RWPE2 (cell line): ENCODE measurements at places on chromosomes 6 and 20.

GRCh38 chr6:3608159-3608558 lies 143.4 kb downstream of the PXDC1 start:
- no peak for DNase-seq

- DNase-seq: no peak
These were observed 13.6 kb downstream of the GSTA2 start for GRCh38 chr6:52749556-52750152.

DNA sequence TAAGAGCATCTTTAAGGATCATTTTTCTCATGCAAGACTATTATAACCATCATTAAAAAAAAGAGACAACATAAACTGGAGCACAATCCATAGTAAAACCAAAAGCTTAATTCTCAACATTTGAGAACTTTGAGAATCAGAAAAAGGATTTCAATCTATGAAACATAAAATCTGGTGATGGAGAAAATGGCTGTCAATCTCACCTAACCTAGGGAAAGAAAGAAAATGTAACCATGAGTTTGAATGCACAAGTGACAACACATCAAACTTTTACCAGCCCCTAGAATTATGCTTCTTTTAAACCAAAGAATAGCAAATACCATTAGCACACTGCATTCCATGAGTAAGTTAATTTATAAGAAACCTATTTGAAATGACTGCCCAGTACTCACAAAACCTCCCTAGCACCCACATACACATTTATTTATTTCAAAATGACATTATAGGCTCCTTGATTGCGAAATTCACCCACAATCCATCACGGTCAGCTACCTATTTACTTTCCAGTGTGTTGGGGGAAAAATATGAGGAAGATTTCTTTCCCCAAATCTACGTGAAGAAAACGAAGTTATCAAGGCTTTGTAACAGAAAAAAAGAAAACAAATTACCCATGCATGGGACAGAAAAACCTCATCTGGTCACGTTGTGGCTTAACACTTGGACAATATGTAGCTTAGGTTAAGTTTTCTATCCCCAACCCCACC lies 828 bp downstream of the ASCC3 start:
- DNase-seq: no peak

DNA sequence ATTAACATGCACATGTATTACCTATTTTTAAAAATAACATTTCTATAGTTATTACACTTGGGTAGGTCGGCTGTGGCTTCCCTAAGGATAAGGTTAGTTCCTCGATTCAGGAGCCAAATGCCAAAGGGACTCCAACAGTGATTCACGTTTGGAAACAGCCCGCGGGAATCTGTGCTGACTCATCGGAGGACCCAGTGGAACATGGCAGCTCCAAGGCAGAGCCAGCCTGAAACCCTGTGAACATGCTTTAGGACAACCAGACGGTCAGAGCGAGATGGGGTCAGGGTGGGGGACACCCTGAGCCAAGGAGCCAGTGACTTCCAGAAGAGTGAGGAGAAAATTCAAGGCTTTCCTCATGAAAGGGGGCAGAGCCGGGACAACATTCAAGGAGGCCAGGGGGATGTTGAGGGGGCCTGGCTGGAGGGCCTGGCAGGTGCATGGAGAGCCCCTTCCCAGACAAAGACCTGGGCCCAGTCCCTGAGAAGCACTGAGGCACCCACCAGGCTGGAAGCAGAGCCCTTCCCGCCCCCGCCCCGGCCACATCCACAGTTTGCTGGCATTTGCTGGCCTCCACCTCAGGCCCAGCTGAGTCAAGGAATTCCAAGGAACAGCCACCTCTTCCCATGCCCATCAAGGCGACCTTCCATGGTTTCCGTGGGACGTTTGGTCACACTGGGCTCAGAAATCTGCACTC lies 133.2 kb downstream of the SNX5 start:
- peak; percentile 88 for DNase-seq

- no peak for DNase-seq
These were observed 128.8 kb upstream of the QKI start for GRCh38 chr6:163285691-163286090.

- DNase-seq: no peak
These were observed 31.5 kb upstream of the IRAK1BP1 start for GRCh38 chr6:78835817-78836216.

- DNase-seq: no peak
These were observed 63.4 kb downstream of the AHI1 start for GRCh38 chr6:135434095-135434494.

GRCh38 chr20:1061484-1062221 lies 56.7 kb upstream of the PSMF1 start:
- no peak for DNase-seq

DNA sequence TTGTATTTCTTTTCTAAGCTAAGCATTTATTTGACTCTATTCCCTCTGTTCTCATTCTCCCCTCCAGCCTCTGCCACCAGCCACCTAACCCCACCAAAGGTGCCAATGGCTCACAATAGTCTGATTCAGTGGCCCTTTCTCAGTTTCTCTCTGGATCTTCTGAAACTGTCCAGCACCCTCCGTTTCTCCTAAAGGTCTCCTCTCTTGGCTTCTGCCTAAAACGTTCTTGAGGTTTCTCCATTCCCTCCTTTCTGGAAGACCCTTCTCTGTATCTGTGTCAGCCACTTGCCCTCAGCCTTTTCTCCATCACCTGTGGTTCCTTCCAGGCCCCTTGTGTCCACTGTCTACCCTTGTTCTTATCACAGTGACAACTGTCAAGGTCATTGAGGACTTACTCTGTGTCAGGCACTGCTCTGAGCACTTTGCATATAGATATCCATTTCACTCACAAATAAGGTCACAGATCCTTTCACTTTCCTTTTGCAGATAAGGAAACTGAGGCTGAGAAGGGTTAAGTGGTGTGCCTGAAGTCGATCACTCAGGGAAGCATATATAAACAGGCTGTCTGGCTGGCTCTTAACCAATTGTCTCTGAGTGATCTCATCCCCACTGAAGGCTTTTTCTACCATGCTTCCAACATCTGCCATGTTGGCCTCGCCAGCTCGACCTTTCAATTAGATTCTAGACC lies 48.1 kb downstream of the FOXA2 start:
- DNase-seq: no peak

DNA sequence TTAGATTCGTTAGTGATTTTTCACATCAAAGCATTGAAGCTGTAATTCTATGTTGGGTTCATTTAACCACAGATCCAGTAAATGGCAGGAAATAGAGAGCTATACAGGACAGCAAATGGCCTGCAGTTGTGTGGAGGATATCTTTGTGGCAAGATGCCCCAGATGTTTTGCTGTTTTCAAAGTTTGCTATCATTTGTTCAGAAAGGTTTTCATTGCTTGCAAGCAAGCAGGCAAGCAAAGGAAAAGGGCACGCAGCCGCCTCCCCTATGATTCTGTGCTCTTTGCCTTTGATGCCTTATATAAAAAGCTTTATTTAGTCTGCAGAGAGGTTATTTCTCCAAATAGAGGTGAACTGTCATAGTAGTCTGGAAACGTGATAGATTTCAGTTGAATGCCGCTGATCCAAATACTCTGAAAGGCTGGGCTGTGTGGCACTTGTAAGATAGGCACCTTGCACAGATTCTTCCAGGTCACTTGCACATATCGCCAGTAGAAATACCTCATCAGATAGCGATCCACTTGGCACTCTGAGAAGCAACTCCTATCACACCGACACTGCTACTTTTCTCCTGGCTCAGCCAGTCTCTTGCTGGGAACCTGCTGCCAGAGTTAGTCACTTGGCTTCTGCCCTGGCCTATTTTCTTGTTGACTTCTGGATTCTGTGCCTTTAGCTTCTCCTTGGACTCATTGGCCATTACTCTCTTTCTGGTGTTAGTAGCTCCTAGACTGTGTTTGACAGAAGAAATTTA lies 66.4 kb downstream of the UTRN start:
- DNase-seq: no peak

DNA sequence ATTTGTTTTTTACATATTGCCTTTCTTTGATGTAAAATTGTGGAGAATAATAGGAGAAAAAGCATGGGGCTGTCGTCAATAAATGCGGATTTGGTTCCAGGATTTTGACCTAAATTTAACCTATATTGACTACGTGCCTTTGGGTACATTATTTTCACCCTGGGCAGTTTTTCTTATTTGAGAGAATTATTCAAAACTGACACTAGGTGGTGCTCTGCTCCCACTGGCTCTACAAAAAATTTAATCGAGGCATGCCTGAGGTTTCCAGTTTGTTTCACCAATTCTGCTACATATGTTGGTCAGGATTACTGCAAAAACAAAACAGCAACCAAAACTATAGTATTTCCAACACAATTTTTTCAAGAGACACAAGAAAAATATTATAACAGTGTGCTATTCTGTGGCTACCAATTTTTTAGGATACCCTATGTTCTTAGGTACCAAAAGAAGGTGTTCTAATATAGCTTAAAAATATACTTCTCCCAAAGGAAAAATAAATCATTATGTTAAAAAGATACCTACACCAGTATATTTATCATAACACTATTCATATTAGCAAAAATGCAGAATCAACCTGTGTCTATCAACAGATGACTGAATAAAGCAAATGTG lies 48.6 kb upstream of the FABP7 start:
- DNase-seq: no peak

DNA sequence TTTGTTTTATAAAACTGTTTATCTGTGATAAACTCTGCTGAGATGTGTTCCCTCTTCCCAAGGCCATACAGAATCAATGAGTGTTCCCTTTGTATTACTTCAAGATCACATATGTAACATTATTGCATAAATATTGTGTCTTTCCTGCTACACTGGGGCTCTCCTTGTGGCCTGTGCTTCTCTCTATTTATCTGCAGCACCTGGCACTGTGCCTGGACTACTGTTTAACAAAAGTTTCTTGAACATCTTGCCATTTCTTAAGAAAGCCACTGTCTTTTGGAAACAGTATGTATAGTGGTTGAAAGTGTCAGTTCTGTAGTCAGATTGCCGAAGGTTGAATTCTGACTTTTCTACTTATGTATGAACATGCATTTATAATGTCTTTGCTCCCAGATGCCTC lies 169.0 kb upstream of the SCGN start:
- DNase-seq: no peak
